ENCODE measurements at places on chromosomes 2 and 18.

- no peak for DNase-seq
Observed at GRCh38 chr2:74597410-74597809, 42.9 kb downstream of the DOK1 start.

- DNase-seq, result no peak
Observed at GRCh38 chr18:25805323-25805722, 285.1 kb downstream of the SS18 start.

DNA sequence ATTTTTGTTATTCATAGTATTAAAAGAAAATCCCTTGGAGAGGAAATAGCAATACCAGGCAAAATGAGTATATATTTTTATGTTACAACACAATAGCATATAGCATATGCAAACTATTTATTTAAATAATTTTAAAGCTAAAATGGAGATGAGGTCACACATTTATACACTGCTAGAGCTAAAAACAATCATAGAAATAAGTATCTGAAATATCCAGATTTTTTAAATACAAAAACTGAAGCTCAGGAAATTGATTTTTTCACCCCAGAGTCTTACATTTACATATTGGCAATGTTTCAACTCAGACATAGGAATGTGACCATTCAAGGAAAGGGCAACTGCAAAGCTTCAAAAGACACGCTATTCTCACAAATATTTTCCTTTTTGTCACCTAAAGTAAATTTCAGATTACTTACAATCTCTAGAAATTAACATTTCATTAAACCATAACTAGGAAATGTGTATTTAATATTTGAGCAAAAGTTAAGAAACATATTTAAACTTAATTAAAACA is 8.9 kb downstream of the TFPI start:
- DNase-seq, result no peak

- DNase-seq, result no peak
Observed at GRCh38 chr2:182553483-182553882, 126.6 kb upstream of the PDE1A start.

GRCh38 chr18:36661999-36662398 is 166.8 kb downstream of the TPGS2 start:
- DNase-seq, result no peak

- no peak for DNase-seq
Observed at GRCh38 chr2:109058191-109058632, 69.2 kb upstream of the EDAR start.

- DNase-seq, result no peak
Observed at GRCh38 chr2:239377591-239377990, 23.2 kb downstream of the HDAC4 start.

DNA sequence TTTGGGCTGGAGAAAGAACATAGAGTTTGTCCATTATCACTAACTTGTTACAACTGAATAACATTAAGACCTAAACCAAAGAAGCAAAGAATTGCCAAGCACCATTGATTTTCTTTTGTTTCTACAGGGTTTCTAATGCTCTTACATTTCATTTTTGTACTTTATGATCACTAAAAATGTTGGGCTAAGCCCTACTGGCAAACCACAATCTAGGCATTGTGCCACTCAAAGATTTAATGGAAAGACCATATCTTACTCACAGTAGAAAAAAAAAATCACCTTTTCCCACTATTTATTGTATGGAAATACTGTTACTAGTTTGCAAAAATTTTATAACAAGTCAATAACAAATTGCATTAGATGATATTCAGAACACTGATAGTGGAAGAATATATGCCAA is 447.4 kb upstream of the PKDCC start:
- no peak for DNase-seq

GRCh38 chr2:26581991-26582842 is 58.9 kb downstream of the CIB4 start:
- DNase-seq, result no peak

- DNase-seq, result no peak
Observed at GRCh38 chr18:47979611-47980200, 49.2 kb upstream of the SMAD2 start.

DNA sequence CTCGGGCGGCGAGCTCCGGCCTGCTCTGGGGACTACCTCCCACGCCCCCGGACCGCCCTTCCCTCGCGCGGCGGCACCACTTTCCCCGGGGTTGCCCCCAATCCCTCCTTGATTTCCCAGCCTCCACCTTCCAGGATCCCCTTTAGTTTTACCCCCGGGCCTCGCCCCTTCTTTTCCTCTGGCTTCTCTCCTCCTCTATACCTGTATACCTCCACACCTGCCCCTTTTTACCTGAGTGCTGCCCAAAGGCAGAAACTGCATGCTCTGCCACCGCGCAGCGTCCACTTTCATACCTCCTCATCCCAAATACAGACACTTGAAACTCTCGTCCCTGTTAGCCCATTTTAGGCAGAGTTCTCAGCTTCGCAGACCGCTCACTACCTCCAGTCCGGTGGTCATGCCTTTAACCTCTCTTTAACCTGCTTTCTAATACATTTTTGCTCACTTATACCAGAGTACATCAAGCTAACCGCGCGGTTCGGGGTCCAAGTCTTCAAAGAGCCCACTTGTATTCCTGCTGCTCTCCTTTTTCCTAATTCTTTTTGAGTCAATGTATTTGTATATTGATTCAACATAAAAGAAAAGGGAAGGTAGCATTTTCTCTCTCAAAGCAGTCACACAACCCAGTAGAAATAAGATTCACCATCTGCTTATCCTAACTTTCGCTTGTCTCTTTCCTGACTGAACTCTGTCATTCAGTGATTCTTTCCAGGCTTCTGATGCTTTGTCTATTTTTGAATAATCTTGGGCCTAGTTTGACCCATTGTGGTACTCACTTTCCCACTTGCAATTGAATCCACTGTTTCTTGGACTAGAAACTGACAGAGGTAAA is 901 bp downstream of the SPOPL start:
- DNase-seq, result no peak

- DNase-seq, result no peak
Observed at GRCh38 chr2:155125585-155126230, 427.2 kb downstream of the KCNJ3 start.

DNA sequence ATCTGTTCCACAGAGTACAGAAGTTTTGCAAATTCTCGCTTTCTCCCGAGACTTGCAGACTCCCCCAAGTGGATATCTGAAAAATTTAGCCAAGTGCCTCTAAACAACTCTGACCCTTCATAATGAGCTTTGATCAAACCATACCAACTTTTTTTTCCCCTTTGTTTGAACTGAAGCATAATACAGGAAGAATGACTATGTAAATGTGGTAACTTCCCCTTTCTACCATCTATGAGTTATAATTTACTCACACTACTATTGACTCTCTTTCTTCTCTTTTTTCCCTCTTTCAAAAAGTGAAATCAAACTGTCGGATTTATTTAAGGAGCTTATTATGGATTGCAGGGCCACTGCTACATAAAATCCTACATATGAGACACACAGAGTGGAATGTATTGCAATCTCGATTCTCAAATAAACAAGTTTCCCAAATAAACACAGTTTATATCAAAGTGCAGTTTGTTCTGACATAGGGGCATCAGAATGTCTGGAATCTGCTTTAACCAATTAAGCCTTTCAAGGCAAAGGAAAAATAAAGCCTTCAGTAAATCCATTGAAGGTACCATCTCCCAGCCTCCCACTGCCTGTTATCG is 1.4 kb upstream of the ZNF804A start:
- DNase-seq, result peak; percentile 93

DNA sequence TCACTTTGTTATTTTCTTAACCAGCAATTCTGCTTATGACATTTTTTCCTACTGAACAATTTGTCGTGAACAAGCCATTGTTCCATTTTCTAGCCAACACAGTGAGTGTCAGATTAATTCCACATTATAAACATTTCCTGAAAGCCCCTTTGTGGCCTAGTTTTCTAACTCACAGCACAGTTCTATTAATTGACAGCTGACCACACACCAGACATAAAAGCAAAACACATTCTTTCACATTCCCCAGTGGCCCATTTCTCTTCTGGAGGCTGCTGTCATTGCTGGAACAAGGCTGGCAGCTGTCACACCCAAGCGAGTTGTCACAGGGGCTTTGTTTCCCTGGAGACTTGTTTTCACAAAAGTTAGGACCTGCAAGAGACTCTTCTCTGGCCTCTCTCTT is 50.7 kb downstream of the RNF152 start:
- no peak for DNase-seq
